ENCODE measurements at places on chromosomes 7 and 10. TPM values are rescaled to one million over a fixed set of nuclear protein-coding genes. Genes with fewer than 3 reads are reported as not detected.

Gene DGKB
- 0.89 TPM for total RNA-seq

DNA sequence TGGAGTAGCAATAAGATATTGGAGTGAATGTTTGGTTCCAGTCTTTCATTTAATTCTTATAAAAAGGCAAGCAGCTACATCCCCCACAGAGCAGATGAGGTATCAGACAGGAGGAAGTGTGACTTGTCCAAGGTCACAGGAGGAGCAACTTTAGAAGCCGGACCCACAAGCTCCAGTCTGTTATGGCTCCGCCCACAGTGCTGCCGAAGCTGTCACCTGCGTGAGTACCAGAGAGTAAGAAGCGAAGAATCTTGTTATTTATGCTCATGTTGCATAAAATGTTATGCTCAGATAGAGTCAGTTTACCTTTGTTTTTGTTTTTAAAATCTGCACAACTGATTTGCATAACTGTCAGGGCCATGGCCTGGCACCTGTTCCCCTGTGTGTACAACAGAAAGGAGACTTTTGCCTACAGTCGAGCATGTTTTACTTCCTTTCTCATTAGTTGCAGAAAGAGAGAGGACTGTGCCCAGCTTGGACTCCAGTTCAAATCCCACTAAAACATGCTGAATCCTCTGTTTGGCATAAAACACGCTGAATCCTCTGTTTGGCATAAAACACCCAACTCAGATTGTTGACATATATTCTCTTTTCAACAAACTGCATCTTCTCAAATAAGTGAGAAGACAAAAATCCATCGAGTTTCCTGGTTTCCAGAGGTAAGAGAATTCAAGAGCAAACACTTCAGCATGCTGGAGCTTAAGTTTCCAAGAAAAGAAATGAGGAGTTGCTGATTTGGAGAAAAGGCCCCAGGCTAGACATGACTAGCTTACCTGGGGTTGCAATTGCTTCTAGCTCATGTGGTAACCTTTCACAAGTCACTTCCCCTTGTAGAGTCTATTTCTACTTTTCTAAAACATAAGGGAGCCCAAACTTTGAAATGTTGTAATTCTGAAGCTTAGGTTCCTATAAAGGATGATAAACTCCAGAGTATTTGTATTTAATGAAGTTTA, 409.8 kb upstream of the ZMIZ1 start:
- no peaks in the 10 kb centered on the region for H3K27me3 ChIP-seq
- peaks cover 10% of the 10 kb centered on the region for H3K4me1 ChIP-seq
- no peak overlapping the region for H3K4me3 ChIP-seq
- no peak overlapping the region for H3K27ac ChIP-seq

- H3K4me3 ChIP-seq = no peak overlapping the region
- H3K36me3 ChIP-seq = no peaks in the 10 kb centered on the region
- H3K27ac ChIP-seq = no peak overlapping the region
- H3K27me3 ChIP-seq = no peaks in the 10 kb centered on the region
- no peak for DNase-seq
Observed at GRCh38 chr10:2541176-2541575, 526.2 kb upstream of the PFKP start.

- peaks cover 22% of the 10 kb centered on the region for H3K36me3 ChIP-seq
- DNase-seq = no peak
- no peaks in the 10 kb centered on the region for H3K27me3 ChIP-seq
Observed at GRCh38 chr10:89342206-89342958, 14.6 kb downstream of the IFIT3 start.

Gene MMRN2
- 40.0 TPM for total RNA-seq

GRCh38 chr7:85685901-85686300, 499.0 kb upstream of the SEMA3D start:
- no peak overlapping the region for H3K27ac ChIP-seq
- no peak for DNase-seq
- H3K4me1 ChIP-seq = no peaks in the 10 kb centered on the region
- H3K36me3 ChIP-seq = no peaks in the 10 kb centered on the region
- H3K4me3 ChIP-seq = no peak overlapping the region
- H3K27me3 ChIP-seq = no peaks in the 10 kb centered on the region

- H3K36me3 ChIP-seq = no peaks in the 10 kb centered on the region
- H3K4me3 ChIP-seq = no peak overlapping the region
- DNase-seq = no peak
- H3K27ac ChIP-seq = no peak overlapping the region
Observed at GRCh38 chr7:95198863-95199262, 125.5 kb downstream of the PON1 start.

Data from stomach (tissue), 19 donors.